ENCODE measurements at places on chromosomes 11 and 22.

GRCh38 chr22:50674130-50674500 is 1.5 kb downstream of the SHANK3 start:
- DNase-seq = no peak

GRCh38 chr11:100008417-100008816 is 678.7 kb upstream of the ARHGAP42 start:
- no peak for DNase-seq

DNA sequence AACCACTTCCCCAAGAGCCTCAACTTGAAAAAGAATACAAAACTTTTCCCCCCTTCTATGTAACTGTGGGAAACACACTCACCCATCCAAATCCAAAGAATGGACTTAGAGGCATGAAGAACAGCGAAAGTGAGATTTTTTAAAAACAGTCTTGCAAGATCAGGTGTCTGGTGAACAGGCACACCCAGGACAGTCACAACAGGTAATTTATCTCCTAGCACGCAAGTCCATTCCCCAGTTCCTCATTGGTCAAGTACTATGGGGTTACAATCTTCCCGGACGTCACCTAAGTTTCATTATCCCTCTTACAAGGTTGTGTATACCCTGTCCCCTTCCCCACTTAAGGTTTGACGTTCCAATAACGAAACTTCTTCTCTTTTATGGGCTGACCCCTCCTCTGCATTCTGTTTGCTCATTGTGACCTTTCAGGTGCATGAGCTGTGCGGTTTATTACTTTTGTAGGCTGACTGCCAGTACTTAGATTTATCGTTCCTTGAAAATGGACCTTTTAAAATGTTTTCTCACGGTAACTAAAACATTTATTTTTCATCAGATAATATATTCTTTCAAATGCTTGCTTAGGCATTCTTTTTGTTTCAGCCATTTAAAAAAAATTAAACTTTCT is 1401.9 kb downstream of the FAM181B start:
- DNase-seq = no peak

GRCh38 chr11:12103411-12104225 is 6.8 kb upstream of the MICAL2 start:
- DNase-seq = no peak

GRCh38 chr11:8333811-8334401 is 70.2 kb upstream of the LMO1 start:
- no peak for DNase-seq

DNA sequence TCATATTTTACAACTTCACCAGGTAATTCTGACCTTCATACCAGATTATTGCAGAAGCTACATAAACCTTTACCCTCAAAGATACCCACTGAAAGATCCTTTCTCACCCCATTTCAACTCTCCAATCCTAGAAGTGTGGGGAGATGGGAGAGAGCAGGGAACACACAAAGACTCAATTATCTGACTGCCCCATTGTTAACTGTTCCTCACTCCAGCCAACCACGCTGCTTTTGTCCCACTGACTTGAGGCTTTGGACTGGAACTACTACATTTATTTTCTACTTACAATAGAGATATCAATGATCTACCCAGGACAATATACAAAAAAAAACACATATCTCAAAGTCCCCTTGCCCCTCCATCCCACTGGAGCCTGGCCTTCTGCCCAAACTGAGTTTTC is 44.7 kb upstream of the SLN start:
- DNase-seq = no peak

DNA sequence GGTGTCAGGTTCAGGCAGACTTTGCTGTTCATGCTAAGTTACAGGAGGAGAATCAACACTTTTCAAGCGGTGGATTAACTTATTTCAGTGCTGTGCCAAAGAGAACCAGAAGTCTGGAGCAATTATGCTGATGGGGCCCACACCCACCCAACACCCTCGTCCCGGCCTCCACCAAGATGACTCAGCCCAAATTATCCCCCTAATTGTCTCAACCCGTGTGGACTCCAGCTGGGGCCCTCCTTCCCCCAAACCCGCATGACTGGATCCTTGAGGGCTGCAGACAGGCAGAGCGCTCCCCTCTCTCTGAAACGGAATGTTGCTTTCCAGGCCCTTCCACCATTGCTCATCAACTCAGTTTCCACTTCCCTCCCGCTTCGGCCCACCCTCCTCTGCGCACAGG is 34.6 kb upstream of the MN1 start:
- DNase-seq = no peak

DNA sequence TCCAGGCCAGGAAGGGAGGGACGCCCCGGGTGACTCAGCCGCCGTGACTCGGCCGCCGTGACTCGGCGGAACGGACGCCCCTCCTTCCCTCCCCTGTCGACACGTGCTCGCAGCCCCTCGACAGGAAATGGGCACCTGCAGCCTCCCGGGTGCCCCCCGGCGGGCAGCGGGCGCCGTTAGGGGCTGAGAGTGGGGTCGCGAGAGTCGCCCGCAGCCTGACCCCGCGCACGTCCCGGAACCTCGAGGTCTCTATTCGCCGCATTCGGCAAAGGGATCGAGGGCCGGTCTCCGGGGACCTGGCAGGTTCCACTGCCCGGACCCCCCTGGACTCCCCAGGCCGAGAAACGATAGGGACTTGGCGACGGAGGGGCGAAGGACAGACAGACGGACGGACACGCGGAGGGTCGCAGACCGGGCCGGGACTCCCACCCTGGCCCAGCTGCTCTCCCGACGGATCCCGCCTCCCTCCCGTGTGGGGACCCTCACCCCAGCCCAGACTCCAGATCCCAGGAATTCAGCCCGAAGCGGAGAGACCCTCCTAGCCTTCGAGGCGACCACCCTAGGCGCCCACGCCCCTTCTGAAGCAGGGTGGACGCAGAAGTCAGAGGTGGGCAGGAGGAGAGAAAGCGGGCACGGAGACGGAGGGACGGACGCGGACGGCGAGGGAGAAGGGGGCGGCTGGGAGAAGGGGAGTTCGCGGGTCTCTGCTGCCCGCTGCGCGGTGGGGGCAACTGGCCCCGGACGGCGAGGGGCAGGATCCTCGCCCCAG is 648 bp downstream of the FOSL1 start:
- no peak for DNase-seq

GRCh38 chr11:62702246-62702645 is 5.0 kb downstream of the BSCL2 start:
- DNase-seq = no peak

DNA sequence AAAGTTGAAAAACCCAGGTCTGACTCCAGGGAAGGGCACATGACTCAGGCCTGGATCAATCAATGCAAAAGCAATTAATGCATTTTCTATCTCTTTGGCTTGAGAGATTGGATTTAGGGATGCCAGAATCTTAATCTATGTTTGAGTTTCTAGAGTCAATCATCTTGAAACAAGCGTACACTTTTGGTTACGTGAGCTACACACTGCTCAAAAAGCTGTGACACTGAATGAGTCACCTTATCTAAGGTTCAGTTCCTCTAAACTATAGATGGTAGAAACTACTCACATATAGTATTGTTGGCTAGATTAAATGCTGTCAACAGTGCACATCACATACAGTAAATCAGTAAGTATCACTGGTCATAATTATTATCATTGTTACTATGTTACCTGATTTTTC is 24.2 kb downstream of the MRE11 start:
- no peak for DNase-seq

GRCh38 chr22:42947211-42947990 is 67.5 kb downstream of the PACSIN2 start:
- DNase-seq = no peak

DNA sequence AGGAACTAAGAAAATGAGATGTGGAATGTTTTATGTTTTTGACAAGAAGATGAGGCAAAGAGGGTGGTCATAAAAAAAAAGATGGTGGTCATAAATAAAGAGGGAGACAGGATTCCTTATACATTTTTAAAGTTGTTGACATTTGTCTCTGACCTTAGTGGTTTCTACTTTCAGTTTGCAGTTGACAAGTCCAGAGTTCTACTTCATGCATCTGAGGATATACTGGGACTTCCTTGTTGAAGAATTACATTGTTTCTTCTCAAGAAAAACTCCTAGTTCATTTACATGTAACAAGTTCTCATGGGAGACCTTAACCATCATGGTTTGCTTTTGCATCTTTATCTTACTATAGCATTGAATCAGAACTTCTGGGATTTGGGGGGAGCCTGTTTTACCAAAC is 1.2 kb downstream of the OR6X1 start:
- DNase-seq = no peak

DNA sequence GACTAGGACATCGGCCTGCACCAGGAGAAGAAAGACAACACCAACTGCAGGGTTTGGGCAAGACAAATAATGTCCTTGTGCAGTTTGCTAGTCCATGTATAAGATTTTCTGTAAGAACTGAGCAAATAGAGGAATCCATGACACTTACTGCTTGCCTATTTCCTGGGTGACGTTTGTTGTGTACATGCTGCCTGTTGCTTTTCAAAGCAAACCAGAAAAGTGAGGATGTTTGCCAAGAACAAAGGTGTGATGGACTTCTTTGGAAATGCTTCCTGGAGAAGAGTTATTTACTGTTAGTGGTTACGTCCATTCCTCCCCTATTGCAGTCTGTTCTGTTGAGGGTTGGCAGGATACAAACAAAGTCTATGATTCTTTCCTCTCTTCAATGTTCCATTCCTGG is 126.5 kb downstream of the CASP12 start:
- no peak for DNase-seq

GRCh38 chr11:17256512-17256911 is 20.0 kb upstream of the NUCB2 start:
- no peak for DNase-seq

DNA sequence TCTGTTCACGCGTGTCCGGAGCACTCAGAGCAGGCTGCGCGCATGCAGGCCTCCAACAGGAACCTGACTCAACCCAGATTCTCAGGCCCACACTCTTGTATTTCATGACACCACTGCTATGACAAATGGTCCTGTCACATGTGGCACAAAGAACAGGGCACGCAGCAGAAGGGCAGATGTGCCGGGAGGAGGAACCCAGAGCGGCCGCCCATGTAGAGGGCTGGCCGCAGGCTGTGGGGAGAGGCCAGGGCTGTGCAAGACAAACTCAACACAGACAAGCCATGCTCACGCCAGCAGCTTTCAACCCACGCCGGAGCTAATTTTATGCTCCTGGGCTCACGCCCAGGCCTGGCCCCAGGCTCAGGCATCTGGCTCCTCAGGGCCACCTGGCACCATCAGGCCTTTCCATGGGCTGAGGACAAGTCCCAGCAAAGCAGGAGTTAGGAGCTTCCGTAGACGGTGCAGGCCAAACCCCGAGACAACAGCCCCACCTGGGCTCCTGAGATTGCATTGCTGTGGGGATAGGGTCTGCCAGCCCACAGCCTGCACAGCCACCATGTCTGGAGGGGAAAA is 40.0 kb downstream of the DUSP8 start:
- peak; percentile 72 for DNase-seq

- no peak for DNase-seq
These were observed 363.6 kb downstream of the BRD1 start for GRCh38 chr22:49464037-49464436.

GRCh38 chr22:17607891-17608521 is 20.5 kb downstream of the ATP6V1E1 start:
- DNase-seq = no peak

- DNase-seq = no peak
These were observed 16.4 kb upstream of the MMP7 start for GRCh38 chr11:102546923-102547471.

DNA sequence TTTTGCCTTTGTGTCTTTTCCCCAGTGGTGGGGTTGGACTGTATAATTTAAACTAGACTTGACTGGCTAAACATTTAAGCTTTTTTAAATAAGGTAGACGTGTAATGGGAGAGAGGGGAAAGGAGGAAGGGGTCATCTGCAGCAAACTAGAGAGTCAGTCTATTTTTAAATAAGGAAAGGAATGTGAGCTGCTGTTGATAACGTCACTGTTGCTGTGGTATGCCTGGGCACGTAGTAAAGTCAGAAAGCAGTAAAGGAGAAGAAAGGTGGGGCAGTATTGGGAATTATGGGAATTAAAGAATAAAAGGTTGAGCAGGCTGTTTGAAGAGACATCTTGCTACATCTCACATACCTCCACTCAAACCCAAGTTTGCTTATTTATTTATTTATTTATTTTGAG is 80.4 kb upstream of the FSHB start:
- no peak for DNase-seq

DNA sequence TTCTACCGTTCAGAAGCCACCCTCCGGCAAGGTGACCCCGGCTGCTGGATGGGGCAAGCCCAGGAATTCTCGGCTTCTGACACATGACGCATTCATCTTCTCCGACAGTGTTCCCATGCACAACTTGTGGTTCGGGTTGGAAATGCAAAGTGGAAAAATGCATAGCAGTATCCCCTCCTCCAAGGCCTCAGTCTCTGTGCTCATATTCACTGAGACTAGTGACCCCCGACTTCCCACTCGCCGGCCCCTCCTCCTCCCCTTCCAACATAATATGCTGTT is 70.0 kb upstream of the NTM start:
- DNase-seq = no peak

DNA sequence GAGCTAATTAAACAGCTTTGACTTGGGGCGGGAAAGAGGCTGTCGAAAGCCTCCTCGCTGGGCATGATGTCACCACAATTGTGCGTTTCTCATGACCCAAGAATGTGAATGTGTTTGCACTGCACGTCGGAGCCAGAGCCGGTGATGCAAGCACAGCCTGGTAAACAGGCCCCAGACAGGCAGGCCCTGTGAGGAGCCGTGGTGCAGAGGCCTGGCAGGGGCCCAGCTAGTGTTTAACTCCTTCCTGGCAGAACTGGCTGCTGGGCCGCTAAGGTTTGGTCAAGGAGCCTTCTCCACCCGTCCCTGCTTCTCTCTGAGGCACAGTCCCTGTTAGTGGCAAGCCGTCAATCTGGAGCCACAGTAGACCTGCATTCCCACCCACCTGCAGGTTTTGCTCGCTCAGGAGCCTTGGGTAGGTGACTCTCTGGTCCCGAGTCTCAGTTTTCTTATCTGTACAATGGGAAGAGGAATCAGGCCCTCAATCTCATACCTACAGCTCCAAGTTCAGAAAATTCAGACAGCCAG is 25.4 kb upstream of the SMTN start:
- DNase-seq = peak; percentile 85

- DNase-seq = no peak
These were observed 31.6 kb upstream of the MYH9 start for GRCh38 chr22:36419177-36419911.

- peak; percentile 13 for DNase-seq
These were observed 101.0 kb downstream of the GGTLC2 start for GRCh38 chr22:22745225-22746060.

All from NCI-H446 (cell line).